ENCODE measurements at places on chromosomes 2 and 18.

DNA sequence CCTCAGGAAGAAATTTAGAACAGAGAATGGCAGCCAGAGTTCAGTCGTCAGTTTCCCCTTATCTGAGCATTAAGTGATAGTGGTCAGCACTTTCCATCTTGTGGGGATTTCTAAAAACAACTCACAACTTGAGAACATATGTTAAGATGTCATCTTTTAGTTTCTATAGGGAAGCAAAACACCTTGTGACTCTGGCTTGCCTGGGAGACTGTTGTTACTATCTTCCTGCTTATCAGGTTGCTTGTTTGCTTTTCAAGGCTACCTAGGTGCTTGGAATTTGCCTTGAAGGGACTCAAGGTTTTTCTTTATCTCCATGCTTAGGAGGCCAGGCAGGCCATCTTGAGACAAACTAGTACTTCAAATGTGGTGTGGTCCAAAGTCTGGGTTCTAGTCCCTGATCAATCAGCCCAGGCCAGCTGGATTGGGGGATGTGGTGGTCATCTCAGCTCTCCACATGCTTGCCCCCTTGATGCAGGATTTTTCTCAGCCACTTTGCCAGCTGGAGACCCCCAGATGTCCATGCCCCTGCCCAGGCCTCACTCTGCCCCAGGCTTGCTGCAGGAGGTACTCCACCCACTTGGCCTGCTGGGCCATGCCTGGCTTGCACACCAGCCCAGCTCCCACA is 125.9 kb downstream of the LYPD1 start:
- DNase-seq, result no peak

- no peak for DNase-seq
These were observed 40.3 kb upstream of the SCG2 start for GRCh38 chr2:223642506-223642905.

- DNase-seq, result no peak
These were observed 97.7 kb downstream of the DGKD start for GRCh38 chr2:233451950-233452349.

- no peak for DNase-seq
These were observed 6.2 kb upstream of the MYL12B start for GRCh38 chr18:3255611-3256165.

- DNase-seq, result peak; percentile 56
These were observed 247.6 kb downstream of the DYM start for GRCh38 chr18:49212819-49213218.

GRCh38 chr2:121153516-121153915 is 131.5 kb downstream of the TFCP2L1 start:
- no peak for DNase-seq

- no peak for DNase-seq
These were observed 182.2 kb upstream of the CDH2 start for GRCh38 chr18:28359176-28359575.

- DNase-seq, result no peak
These were observed 31.0 kb downstream of the INSIG2 start for GRCh38 chr2:118119158-118119727.

DNA sequence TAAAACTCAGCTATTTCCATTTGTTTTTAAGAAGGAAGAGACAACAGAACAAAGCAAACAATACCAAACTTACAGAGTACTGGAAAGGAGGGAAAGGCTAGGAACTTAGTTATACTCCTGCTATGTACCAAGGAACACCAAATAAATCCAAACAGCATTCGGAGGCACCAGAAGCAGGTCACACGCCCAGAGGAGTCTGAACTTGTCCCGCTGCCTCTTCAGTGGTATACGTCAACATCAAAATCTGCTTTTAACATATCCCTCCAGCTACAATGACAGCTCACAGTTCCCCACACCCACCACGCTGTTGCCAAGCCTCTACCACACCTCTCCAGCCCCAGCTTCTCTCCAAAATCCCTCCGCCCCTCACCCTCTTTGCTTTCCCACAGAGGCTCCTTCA is 17.3 kb downstream of the C2orf76 start:
- DNase-seq, result no peak

DNA sequence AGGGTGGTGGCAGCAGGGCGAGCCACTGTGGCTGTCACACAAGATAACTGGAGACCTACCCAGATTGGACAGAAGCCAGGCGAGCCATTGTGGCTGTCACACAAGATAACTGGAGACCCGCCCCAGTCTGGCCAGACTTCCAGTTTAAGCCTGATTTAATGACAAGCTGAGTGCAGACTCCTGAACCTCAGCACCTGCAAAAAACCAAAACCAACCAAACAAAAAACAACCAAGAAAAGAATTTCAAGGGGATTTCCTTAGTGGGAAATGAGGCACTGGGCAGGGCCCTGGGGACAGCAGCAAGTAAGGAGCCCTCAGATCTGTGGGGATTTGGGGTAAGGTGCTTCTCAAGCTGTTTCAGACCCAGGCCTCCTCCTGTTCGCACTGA is 95.2 kb upstream of the BOD1L2 start:
- DNase-seq, result no peak

GRCh38 chr2:178195390-178196166 is 1.3 kb downstream of the OSBPL6 start:
- no peak for DNase-seq

GRCh38 chr2:148930046-148930775 is 55.2 kb downstream of the KIF5C start:
- DNase-seq, result peak; percentile 55

DNA sequence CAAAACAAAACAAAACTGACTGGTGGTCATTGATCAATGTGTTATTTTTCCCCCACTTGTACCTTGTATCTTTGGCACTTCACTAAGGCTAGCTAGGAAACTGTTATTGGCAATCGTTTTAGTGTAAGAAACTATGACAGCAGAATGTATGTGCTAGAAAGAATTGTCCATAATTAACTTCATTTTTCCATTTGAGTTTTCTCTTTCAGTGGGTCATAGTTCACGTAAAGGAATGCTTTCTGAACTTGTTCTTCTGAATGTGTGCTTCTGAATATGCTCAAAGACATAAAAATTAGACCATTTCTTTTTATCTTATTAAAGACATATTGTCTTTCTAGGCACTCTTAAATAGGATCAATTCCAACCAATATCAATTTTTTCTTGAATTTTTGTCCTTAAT is 132.2 kb downstream of the ASXL3 start:
- DNase-seq, result no peak

- DNase-seq, result no peak
These were observed 231.9 kb upstream of the RAB6C start for GRCh38 chr2:129747500-129748125.

Measured in fibroblast of the conjunctiva (primary cell).